Smooth muscle cell of bladder (primary cell): ENCODE measurements at places on chromosomes 2 and 18. TPM values are rescaled to one million over a fixed set of nuclear protein-coding genes. Genes with fewer than 3 reads are reported as not detected.

SLC5A7 gene
- not detected in 2 replicates for total RNA-seq

CNDP1 gene
- not detected in 2 replicates for total RNA-seq

MARCHF7 gene
- 60.4 and 75.7 TPM in 2 replicates for total RNA-seq

TRIM43 gene
- total RNA-seq: not detected in 2 replicates

C2orf66 gene
- not detected in 2 replicates for total RNA-seq

CHST10 gene
- total RNA-seq: 8.2 and 8.3 TPM in 2 replicates

DNPEP gene
- total RNA-seq: 106 and 116 TPM in 2 replicates

NPAS2 gene
- total RNA-seq: 4.8 and 5.8 TPM in 2 replicates

COLEC11 gene
- total RNA-seq: 0.57 and 1.4 TPM in 2 replicates

ZNF532 gene
- total RNA-seq: 37.5 and 40.1 TPM in 2 replicates

VSNL1 gene
- not detected in 2 replicates for total RNA-seq

SERPINB7 gene
- total RNA-seq: 1.4 and 4.1 TPM in 2 replicates

SEPTIN2 gene
- total RNA-seq: 358 and 366 TPM in 2 replicates

TFCP2L1 gene
- total RNA-seq: under 0.01 TPM in 1 of 2 replicates, not detected in the other

AGXT gene
- 0.14 TPM in 1 of 2 replicates, not detected in the other for total RNA-seq

UGT1A5 gene
- total RNA-seq: not detected in 2 replicates

ACKR3 gene
- 23.9 and 44.9 TPM in 2 replicates for total RNA-seq

ARL5A gene
- total RNA-seq: 37.1 and 68.0 TPM in 2 replicates

PROKR1 gene
- total RNA-seq: not detected in 2 replicates

NCKAP5 gene
- total RNA-seq: 1.2 and 4.3 TPM in 2 replicates

ATF2 gene
- total RNA-seq: 35.8 and 39.8 TPM in 2 replicates

ALPG gene
- not detected in 2 replicates for total RNA-seq

ABCA12 gene
- under 0.01 TPM in 2 replicates for total RNA-seq

HMSD gene
- total RNA-seq: under 0.01 TPM in 2 replicates

CNGA3 gene
- under 0.01 TPM in 1 of 2 replicates, not detected in the other for total RNA-seq

ALKAL2 gene
- total RNA-seq: 0.43 TPM in 1 of 2 replicates, not detected in the other

POMC gene
- 0.57 and 2.8 TPM in 2 replicates for total RNA-seq

PLGLB2 gene
- 0.14 and 1.1 TPM in 2 replicates for total RNA-seq

SPAG16 gene
- total RNA-seq: 24.1 and 24.9 TPM in 2 replicates

METAP1D gene
- 4.5 and 4.6 TPM in 2 replicates for total RNA-seq

MEP1B gene
- total RNA-seq: not detected in 2 replicates

TDRD15 gene
- total RNA-seq: not detected in 2 replicates

MAP4K3 gene
- 40.1 and 46.5 TPM in 2 replicates for total RNA-seq

APCDD1 gene
- total RNA-seq: 0.09 and 1.1 TPM in 2 replicates

DES gene
- 0.71 and 3.7 TPM in 2 replicates for total RNA-seq

IL1RN gene
- 0.09 and 0.71 TPM in 2 replicates for total RNA-seq

TTC39C gene
- 27.5 and 31.3 TPM in 2 replicates for total RNA-seq

PTPN18 gene
- 8.2 and 8.6 TPM in 2 replicates for total RNA-seq

OTOS gene
- not detected in 2 replicates for total RNA-seq

OSBPL1A gene
- total RNA-seq: 43.5 and 45.5 TPM in 2 replicates

SLC9A4 gene
- total RNA-seq: under 0.01 TPM in 1 of 2 replicates, not detected in the other

CHRND gene
- not detected in 2 replicates for total RNA-seq

LIMS3 gene
- total RNA-seq: 2.8 and 5.2 TPM in 2 replicates

ANKRD30B gene
- total RNA-seq: under 0.01 and 0.09 TPM in 2 replicates

PRKAG3 gene
- not detected in 2 replicates for total RNA-seq

ALPI gene
- total RNA-seq: not detected in 2 replicates

RND3 gene
- 606 and 918 TPM in 2 replicates for total RNA-seq

ARMC9 gene
- total RNA-seq: 55.5 and 72.9 TPM in 2 replicates

AQP4 gene
- total RNA-seq: not detected in 2 replicates

GAL3ST2 gene
- 0.18 TPM in 1 of 2 replicates, not detected in the other for total RNA-seq

RAB6D gene
- not detected in 2 replicates for total RNA-seq

C2orf80 gene
- total RNA-seq: not detected in 2 replicates

ZAP70 gene
- not detected in 2 replicates for total RNA-seq

MROH2A gene
- total RNA-seq: under 0.01 and 0.14 TPM in 2 replicates
